ENCODE measurements at places on chromosomes 6 and 20.

GRCh38 chr6:142121342-142121741 is 11.4 kb upstream of the GJE1 start:
- no peak for DNase-seq

DNA sequence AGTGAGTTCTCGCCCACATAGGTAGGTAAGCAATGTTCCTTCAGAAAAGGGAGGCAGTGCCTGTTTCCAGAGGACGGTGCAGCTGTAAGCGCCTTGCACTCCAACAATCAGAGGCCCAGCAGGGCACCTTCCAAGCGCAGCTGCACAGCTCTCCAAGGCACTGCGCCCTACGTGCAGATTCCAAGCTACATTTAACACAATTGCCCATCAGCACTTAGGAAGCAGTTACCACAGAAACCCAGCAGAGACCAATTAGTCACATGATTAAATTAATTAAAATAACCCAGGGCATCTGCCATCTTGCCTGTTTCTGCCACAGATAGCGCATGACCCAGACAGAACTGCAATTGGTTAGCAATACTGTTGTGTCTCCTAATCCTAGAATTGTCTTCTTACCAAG is 65.5 kb downstream of the SOBP start:
- DNase-seq: no peak

DNA sequence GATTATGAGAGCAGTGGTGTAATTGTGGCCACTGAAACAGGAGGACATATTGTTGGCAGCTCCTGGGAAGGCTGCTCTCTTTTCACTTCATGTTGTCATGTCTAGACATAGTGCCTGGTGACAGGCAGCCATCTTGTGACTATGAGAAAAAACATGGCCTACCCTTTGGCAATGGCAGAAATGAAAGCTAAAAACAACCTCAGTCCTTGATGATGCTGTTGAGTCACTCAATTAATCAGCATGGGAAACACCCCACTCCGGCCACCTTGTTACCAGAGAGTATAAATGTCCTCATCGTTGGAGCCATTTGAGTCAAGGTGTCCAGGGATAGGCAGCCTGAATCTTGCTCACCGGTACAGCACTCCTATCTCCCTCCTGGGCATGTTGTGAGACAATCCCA is 31.2 kb upstream of the HMGA1 start:
- DNase-seq: no peak

DNA sequence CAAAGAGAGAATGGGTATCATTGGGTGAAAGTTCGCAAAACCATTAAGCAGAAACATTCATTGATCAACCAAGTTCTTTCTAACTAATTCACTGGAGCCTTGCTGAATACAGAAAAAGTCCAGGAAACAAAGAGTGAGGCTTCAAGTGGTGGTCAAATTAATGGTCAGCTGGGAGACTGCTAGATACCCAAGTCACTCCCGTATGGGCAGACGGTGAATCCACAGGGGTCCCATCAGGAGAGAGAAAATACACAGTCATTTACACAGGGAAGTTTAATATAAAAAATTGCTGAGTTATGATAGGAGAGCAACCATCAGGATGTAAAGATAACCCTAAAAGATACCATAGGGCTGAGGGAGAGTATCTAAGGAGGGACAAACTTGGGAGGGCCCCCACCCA is 198.7 kb upstream of the DTNBP1 start:
- no peak for DNase-seq

DNA sequence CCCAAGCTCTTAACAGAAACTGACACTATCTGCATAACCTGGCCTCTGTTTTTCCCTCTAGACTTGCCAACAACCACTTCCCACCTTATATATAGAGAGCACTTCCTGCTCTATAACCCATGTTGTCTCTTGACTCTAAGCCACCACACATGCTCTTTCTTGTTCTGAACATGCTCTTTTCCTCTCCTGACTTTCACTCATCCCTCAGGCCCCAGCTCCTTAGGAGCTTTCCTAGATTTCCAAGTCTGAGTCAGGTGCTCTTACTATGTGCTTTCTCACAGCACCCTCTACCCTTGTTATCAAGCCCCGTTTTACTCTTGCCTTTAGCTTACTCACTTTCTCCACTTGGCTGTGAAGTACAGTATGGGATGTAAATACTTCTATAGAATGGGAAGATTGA is 143.9 kb upstream of the EYA4 start:
- DNase-seq: no peak

DNA sequence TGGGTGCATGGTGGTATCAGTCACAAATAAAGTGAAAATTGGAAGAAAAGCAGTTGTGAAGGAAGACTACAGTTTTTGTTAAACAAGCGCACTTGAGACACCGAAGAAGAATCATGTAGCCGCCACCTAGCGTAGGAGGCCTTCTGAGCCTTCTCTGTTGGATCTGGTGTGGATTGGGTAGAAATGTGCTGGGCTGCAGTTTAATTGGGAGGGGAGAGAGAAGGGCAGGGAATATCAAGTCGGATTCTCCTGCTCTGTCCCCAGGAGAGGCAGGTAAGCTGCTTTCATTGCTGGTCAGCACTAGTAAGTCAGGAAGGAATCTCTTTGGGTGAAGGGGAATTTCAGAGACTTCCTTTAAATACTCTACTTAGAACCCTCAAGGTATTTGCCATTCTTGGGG is 1.2 kb upstream of the FABP7 start:
- DNase-seq: no peak

DNA sequence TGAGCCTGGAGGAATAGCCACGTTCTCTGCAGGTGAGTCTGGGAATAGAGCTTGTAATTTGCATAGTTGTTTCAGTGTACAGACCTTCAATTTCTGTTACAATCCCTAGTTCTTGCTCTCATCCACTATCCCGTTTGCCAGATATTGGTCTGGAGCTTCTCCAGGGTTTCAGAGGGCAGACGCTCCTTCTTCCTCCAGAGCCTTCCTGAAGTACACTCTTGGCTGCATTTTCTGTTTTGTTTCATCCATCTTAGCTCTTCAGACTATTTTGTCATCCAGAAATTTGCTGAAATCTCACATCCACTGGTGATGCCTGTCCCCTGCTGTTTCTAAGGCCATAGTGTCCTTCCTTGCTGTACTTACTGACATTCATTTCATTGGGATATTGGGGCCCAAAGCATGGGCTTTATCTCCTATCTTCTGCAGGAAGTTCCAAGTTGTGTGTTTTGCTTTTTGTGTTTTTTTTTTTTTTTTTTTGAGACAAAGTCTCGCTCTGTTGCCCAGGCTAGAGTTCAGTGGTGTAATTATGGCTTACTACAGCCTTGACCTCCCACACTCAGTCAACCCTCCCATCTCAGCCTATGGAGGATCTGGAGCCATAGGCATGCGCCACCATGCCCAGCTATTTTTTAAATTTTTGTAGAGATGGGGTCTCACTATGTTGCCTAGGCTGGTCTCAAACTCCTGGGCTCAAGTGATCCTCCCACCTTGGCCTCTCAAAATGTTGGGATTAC is 18.7 kb downstream of the CDS2 start:
- DNase-seq: no peak

GRCh38 chr6:113632220-113632864 is 224.8 kb upstream of the MARCKS start:
- peak; percentile 43 for DNase-seq

GRCh38 chr6:37648465-37649330 is 49.0 kb downstream of the MDGA1 start:
- DNase-seq: no peak

DNA sequence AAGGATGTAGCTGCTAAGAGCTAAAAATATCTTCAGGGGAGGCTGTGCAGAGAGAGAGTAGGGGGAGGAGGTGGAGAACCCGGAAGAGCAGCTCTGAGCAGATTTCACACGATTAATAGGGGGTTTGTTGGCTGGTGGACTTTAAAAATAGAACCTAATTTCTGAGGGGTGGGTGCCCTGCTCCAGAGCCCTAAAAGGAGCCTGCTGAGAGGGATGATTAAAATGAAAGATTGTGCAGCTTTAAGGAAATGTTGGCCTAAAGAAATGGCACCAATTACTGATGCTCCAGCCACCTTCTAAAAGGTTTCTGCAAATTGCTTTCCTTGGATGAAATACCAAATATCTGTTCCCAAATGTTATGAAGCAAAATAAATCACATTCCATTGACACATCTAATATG is 202.8 kb upstream of the BTBD3 start:
- DNase-seq: no peak

GRCh38 chr6:29737707-29738630 is 14.7 kb downstream of the HLA-F start:
- DNase-seq: peak; percentile 10

DNA sequence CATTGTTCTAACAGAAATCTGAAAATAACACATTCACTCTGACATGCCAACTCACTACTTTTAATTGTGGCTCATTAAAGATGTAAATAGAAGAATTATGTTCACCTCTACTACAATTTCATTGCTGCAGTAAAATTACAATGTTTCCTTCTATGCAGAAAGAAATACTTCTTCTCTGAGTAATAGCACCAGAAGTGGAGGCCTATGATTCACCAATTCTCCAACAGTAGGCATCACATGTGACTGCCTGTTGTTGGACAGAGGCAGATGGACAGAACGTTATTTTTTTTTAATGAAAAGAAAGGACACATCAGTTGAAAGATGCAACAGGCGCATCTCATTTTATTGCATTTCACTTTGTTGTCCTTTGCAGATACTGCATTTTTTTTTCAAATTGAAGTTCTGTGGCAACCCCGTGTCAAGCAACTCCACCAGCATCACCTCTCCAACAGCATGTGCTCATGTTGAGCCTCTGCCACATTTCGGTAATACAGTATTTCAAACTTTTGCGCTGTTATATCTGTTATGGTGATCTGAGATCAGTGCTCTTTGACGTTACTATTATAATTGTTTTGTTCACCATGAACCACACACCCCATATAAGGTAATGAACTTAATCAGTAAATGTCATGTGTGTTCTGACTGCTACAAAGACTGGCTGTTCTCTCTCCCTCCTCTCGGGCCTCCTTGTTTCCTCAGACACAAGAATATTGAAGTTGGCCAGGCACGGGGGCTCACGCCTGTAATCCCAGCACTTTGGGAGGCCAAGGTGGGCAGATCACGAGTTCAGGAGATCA is 121.4 kb downstream of the ATXN1 start:
- DNase-seq: no peak

GRCh38 chr20:51014797-51015722 is 7.8 kb downstream of the KCNG1 start:
- DNase-seq: no peak

- no peak for DNase-seq
These were observed 207.0 kb downstream of the CDC5L start for GRCh38 chr6:44594481-44594880.

DNA sequence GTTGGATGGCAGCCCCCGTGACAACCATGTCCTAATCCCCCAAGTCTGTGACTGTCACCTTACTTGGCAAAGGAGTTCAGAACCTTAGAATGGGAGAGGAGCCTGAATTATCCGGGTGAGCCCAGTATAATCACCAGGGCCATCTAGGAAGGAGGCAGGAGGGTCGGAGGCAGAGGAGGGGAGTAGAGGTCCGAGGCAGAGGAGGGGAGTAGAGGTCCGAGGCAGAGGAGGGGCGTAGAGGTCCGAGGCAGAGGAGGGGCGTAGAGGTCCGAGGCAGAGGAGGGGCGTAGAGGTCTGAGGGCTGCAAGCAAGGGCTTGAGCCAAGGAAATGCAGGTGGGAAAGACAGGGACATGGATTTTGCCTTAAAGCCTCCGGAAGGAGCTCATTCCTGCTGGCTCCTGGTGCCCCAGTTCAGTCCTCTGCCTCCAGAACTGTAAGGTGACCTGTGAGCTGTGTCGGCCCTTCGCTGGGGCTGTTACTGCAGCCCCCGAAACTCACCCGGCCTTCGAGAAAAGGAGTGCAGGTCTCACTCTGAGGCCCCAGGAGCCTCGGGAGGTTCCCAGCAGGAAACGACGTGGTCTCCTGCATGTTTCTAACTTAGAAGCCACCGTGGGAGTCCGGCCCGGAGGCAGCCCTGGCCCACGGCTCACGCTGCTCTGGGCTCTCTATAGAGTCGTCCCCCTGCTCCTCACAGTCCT is 20.0 kb upstream of the SLCO4A1 start:
- DNase-seq: no peak

DNA sequence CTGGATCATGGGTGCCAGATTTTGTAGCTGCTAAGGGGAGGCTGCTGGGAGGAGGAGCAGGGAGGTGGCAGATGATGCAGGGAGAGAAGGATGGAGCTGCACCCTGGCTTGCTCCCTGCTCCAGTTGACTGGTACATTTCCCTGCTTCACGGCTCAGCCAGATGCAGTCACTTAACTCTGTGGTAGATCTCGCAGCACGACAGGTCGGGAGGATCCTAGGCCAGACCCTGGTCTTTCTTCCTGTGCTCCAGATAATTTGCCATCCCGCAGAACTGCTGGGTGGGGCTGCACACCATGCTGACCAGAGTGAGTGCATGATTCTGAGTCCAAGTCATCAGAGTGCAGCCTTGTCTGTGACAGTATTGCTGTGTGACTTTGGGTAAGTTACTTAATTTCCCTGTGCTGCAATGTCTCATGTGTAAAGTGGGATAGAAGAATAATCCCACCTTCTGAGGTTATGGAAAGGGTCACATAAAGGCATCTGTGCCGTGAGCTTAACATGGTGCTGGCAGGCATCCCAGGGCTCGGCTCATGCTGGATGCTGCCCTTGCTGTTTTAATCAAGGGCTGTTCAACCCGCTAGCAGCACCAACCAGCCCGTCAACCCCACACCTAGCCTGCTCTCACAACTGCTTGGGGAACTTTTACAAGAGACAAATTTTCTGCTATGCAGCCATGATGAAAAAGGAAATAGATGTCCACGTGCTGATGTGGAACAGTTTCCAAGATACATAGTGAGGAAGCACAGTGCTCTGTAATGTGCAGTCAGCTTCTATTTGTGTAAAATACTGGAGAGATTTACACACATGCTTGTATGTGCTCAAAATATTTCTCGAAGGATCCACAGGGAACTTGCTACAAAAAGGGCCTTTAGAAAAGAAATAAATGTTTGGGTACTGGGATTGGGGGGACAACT is 257.9 kb downstream of the CDH26 start:
- no peak for DNase-seq

DNA sequence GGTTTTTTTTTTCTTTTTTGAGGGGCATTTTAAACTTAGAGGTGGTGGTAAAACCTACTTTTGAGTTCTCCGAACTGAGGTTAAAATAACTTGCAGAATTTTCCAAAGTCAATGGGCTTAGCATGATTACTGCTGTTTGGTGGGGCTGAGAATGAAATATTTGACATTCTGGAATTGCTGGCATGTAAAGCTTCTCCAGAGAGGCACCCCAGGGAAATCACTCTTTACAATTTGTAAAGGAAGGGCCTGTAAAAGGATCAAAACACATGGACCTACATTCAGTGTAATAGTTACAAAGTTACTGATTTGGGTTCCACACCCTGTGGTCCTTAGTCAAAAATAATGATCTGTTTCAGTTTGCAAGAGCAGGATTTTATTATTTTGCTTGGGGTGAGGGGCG is 5.5 kb downstream of the FAM217B start:
- DNase-seq: no peak

- no peak for DNase-seq
These were observed 108.4 kb downstream of the PLCB4 start for GRCh38 chr20:9177278-9177677.

GRCh38 chr20:16273812-16274555 is 299.3 kb downstream of the KIF16B start:
- DNase-seq: no peak

GRCh38 chr6:74253261-74253660 is 557.3 kb downstream of the CD109 start:
- DNase-seq: no peak

GRCh38 chr6:127497410-127497809 is 21.7 kb downstream of the MTCL3 start:
- DNase-seq: no peak

- no peak for DNase-seq
These were observed 459.9 kb upstream of the MARCKS start for GRCh38 chr6:113397236-113397635.
